Activated CD4-positive, alpha-beta T cell treated with anti-CD3 and anti-CD28 coated beads, Interleukin-2, amount 10 ng/mL, durations not matched to agents 7 days and 5 days (primary cell): ENCODE measurements at places on chromosomes 12 and 14. TPM values are rescaled to one million over a fixed set of nuclear protein-coding genes. Genes with fewer than 3 reads are reported as not detected.
A peak's percentile ranks its signal among the peaks of the same experiment; 100 is the strongest.

DNA sequence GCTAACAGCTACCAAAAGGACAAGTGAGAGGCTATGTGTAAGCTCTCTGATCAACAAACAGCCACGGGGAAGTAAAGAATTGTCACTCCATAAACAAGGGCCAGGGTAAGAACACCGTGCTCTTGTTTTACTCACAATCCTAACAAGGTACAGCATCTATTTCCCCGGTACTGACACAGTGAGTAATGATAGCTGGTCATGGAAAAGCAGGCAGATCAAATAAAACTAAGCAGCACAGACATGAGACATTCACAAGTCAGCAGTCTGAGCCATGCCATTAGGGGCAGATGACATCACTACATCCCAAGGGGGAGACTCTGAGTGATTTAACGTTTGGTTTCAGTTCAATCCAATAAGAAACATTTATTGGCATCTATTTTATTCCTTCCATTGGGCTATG lies 54.4 kb downstream of the ARL6IP4 start:
- H3K27ac ChIP-seq: no peak overlapping the region
- H3K4me3 ChIP-seq: no peak overlapping the region
- H3K27me3 ChIP-seq: no peaks in the 10 kb centered on the region

GRCh38 chr14:98931911-98932310 lies 340.1 kb downstream of the BCL11B start:
- no peaks in the 10 kb centered on the region for H3K27me3 ChIP-seq
- peaks cover 31% of the 10 kb centered on the region for H3K36me3 ChIP-seq
- peak overlapping the region; percentile 63 for H3K4me3 ChIP-seq
- H3K27ac ChIP-seq: peak overlapping the region; percentile 95

OAS2 gene
- 420 TPM for total RNA-seq

- H3K4me1 ChIP-seq: no peaks in the 10 kb centered on the region
- H3K27ac ChIP-seq: no peak overlapping the region
- H3K27me3 ChIP-seq: no peaks in the 10 kb centered on the region
- no peak overlapping the region for H3K4me3 ChIP-seq
- DNase-seq: no peak
- peaks cover 46% of the 10 kb centered on the region for H3K36me3 ChIP-seq
Observed at GRCh38 chr14:31166271-31166561, 41.4 kb downstream of the HECTD1 start.

- H3K4me3 ChIP-seq: no peak overlapping the region
- no peak overlapping the region for H3K27ac ChIP-seq
- H3K27me3 ChIP-seq: no peaks in the 10 kb centered on the region
- H3K36me3 ChIP-seq: no peaks in the 10 kb centered on the region
- no peaks in the 10 kb centered on the region for H3K4me1 ChIP-seq
Observed at GRCh38 chr12:44127966-44128710, 292.3 kb downstream of the TMEM117 start.

TEAD4 gene
- 0.69 TPM for total RNA-seq

GRCh38 chr14:106460916-106461315 lies 934.5 kb downstream of the TMEM121 start:
- no peaks in the 10 kb centered on the region for H3K36me3 ChIP-seq
- no peak for DNase-seq
- H3K4me3 ChIP-seq: no peak overlapping the region
- H3K27ac ChIP-seq: no peak overlapping the region

KRT8 gene
- total RNA-seq: 0.57 TPM

- no peak for DNase-seq
- no peak overlapping the region for H3K4me3 ChIP-seq
- H3K27me3 ChIP-seq: no peaks in the 10 kb centered on the region
- peaks cover 30% of the 10 kb centered on the region for H3K36me3 ChIP-seq
Observed at GRCh38 chr14:54854181-54854580, 48.4 kb downstream of the GCH1 start.

KLHL33 gene
- 0.15 TPM for total RNA-seq

DNA sequence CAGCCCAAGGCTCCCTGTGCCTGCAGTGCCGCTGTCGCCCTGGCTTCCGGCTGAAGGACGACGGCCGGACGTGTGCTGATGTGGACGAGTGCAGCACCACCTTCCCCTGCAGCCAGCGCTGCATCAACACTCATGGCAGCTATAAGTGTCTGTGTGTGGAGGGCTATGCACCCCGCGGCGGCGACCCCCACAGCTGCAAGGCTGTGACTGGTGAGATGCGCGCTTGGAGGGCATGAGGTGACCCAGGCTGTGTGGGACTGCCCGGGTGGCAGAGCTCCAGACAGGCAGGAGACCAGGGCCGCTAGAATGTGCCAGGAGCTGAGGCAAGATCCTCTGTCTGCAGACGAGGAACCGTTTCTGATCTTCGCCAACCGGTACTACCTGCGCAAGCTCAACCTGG lies 19.6 kb upstream of the NXPH4 start:
- H3K27me3 ChIP-seq: no peaks in the 10 kb centered on the region
- no peaks in the 10 kb centered on the region for H3K36me3 ChIP-seq
- no peak overlapping the region for H3K4me3 ChIP-seq
- H3K4me1 ChIP-seq: no peaks in the 10 kb centered on the region
- DNase-seq: no peak

KCNA5 gene
- not detected for total RNA-seq

FAIM2 gene
- 0.33 TPM for total RNA-seq

- H3K27ac ChIP-seq: peak overlapping the region; percentile 72
- peaks cover 55% of the 10 kb centered on the region for H3K36me3 ChIP-seq
- H3K27me3 ChIP-seq: no peaks in the 10 kb centered on the region
- no peak overlapping the region for H3K4me3 ChIP-seq
Observed at GRCh38 chr12:112096667-112097066, 11.9 kb downstream of the NAA25 start.

- H3K27me3 ChIP-seq: peaks cover 82% of the 10 kb centered on the region
- peak within 1 kb of the TSS; percentile 52 for H3K4me3 ChIP-seq
- H3K4me1 ChIP-seq: peaks cover 12% of the 10 kb centered on the region
Observed at GRCh38 chr14:73237219-73237785, at the start of gene PAPLN. PAPLN (plus strand) TSS chr14:73237506; CDS start chr14:73239779, 2,273 bp downstream.

DENR gene
- 53.9 TPM for total RNA-seq

- no peak overlapping the region for H3K27ac ChIP-seq
- H3K27me3 ChIP-seq: no peaks in the 10 kb centered on the region
- H3K36me3 ChIP-seq: no peaks in the 10 kb centered on the region
- no peaks in the 10 kb centered on the region for H3K4me1 ChIP-seq
- no peak for DNase-seq
Observed at GRCh38 chr12:126668961-126669360, 1598.0 kb upstream of the TMEM132C start.

- H3K27me3 ChIP-seq: no peaks in the 10 kb centered on the region
- no peaks in the 10 kb centered on the region for H3K4me1 ChIP-seq
- no peak for DNase-seq
- peaks cover 10% of the 10 kb centered on the region for H3K36me3 ChIP-seq
- H3K27ac ChIP-seq: no peak overlapping the region
Observed at GRCh38 chr14:75757644-75758402, 96.8 kb downstream of the TTLL5 start.

DNA sequence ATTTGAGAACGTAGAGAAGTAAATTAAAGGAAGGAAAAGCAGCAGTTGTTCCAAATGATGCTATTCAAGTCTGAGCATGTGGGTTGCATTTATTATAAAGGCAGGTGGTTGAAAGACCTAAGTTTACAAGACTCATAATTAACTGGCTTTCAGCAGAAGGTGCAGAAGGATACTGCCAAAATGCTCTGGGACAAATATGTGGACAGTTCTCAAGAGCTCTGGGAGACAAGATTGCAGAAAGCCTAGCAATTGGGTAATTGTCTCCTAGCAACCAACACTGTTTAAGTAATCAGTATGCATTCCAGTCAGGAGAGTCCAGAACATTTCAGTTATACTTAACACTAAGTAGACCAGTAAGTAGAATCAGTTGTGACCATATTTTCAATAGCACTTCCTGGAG lies 131.5 kb downstream of the GPR135 start:
- H3K4me1 ChIP-seq: no peaks in the 10 kb centered on the region
- no peak for DNase-seq
- peaks cover 15% of the 10 kb centered on the region for H3K36me3 ChIP-seq
- H3K4me3 ChIP-seq: no peak overlapping the region
- no peak overlapping the region for H3K27ac ChIP-seq

- H3K27ac ChIP-seq: no peak overlapping the region
- H3K4me3 ChIP-seq: no peak overlapping the region
- no peak for DNase-seq
- H3K36me3 ChIP-seq: no peaks in the 10 kb centered on the region
Observed at GRCh38 chr12:26130728-26131127, 5.9 kb upstream of the BHLHE41 start.
